ENCODE measurements at places on chromosomes 12 and 14.

GRCh38 chr12:43835264-43835655 is 621 bp upstream of the TMEM117 start:
- DNase-seq, result no peak

GRCh38 chr12:7042842-7043241 is 17.7 kb upstream of the C1S start:
- DNase-seq, result no peak

DNA sequence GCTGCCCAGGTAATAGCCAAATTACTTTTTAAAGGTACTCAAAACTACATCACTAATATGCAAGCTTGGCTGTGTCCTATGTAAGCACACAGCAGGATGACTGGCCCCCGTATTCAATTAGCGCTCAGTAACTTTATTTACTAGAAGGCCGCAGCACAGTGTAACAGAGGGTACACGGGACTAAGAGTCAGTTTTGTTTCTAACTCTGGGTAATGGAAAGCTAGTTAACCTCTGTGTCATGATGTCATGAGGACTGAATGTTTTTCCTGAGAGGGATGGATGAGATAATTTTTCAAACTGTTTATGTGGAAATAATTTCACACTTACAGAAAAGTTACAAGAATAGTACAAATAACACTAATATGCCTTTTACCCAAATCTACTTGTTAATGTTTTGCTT is 27.1 kb downstream of the GALNT4 start:
- DNase-seq, result no peak

DNA sequence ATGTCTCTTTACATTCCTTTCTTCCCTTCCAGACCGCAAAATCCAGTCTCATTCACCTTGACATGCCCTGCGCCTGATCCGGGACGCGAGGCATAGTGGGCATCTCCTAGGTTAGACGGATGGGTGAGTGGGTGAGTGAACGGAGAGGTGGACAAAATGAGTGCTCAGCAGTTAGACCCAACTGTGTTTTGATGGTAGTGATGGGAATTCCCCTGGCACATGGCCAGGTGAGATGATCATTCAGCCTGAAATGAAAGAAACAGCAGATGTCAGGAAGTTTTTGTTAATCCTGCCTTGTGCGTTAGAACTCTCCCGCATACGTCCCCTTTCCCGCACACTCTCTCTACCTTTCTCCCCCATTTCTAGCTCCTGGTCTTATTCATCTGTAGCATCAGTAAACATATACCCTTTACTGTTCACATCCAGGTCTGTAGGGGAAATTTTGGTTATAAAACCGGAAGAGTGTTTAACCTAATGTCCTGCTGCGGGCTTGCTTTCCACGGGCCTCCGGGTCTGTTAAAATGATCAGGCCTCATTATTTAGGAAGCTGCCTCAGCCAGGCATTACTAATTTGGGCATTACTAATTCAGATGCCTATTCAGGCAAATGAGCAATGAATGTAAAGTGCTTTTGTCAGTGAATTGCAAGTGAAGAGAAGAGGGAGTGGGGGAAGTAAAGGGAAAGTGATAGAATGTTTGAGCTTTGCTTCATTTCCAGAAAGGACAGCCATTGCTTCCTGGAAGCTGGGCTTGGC is 172.8 kb downstream of the ETV6 start:
- DNase-seq, result no peak

- no peak for DNase-seq
These were observed 18.0 kb downstream of the ACIN1 start for GRCh38 chr14:23076785-23077408.

DNA sequence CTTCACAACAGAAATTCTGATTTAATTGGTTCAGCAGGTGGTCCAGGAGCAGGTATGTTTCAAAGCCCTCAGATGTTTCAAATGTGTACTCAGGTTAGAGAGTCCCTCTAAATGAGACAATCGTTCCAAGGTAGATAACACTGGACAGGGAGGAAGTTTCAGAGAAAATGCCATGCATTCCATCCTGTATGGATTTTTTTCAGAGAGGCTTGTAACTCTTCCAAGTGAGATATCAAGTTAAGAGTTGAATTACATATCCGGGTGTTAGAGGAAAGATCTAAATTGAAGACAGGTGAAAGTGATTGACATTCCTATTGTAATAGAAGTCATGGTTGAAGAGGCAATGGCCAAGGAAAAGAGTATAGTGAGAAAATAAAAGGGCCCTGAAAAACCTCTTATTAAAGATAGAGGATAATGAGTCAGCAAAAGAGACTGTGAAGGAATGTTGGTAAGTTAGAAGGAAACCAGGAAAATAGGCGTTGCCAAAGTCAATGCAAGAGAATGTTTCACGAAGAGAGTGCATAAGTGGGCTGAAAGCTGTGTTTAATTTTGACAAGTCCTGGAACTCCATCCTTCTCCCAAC is 105.8 kb downstream of the BMP4 start:
- no peak for DNase-seq

DNA sequence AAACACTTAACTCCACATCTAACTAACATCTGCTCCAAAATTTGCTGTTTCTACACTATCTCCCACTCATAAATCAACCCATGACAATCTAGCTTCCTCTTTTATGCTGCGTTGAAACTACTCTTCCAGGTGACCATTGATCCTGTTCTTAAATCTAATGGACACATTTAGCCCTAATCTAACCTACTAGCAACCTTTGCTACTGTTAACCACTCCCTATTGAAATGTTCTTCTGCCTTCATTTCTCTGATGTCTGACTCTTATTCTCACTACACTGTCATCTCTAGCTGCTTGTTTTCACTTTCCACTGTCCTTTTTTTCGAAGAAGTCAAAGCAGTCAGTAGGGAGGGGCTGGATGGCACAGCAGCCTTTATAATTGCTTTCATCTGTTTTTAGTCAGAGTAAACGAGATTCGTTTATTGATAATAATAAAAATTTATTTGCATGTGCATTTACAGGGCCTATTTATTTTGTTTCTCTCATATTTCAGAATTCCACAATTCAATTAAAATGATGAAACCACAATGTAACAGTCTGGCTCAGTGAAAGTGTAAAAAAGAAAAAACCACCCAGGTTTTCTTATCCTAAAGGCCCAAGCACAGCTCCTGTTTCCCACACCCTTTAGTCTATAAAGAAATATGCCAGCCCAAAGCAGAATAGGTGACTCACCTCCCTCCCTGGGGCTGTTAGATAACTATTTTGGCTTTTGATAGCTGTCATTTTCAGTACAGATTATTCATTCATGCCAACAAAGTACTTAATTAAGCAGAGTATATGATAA is 44.9 kb downstream of the ATP2B1 start:
- no peak for DNase-seq

Data from NCI-H2107 (cell line).